ENCODE measurements at places on chromosomes 13 and 19. TPM values are rescaled to one million over a fixed set of nuclear protein-coding genes. Genes with fewer than 3 reads are reported as not detected.

The LHB gene
- total RNA-seq, result not detected

The DAND5 gene
- total RNA-seq, result not detected

The PLPP2 gene
- 5.4 TPM for total RNA-seq

The HS6ST3 gene
- 0.05 TPM for total RNA-seq

The RNF113B gene
- total RNA-seq, result not detected

The GNG14 gene
- total RNA-seq, result not detected

The FAAP24 gene
- total RNA-seq, result 5.1 TPM

The SLC8A2 gene
- total RNA-seq, result 0.54 TPM

GRCh38 chr13:65336916-65337315 lies 1893.2 kb downstream of the PCDH9 start:
- peaks cover 22% of the 10 kb centered on the region for H3K27me3 ChIP-seq
- H3K4me3 ChIP-seq, result no peak overlapping the region
- H3K27ac ChIP-seq, result no peak overlapping the region
- peaks cover 11% of the 10 kb centered on the region for H3K4me1 ChIP-seq
- H3K36me3 ChIP-seq, result no peaks in the 10 kb centered on the region

GRCh38 chr13:110576070-110576394 lies 14.5 kb upstream of the RAB20 start:
- peaks cover 47% of the 10 kb centered on the region for H3K27me3 ChIP-seq
- H3K36me3 ChIP-seq, result peaks cover 6% of the 10 kb centered on the region
- no peak overlapping the region for H3K4me3 ChIP-seq
- DNase-seq, result no peak
- H3K4me1 ChIP-seq, result peaks cover 2% of the 10 kb centered on the region

- H3K36me3 ChIP-seq, result peaks cover 21% of the 10 kb centered on the region
- H3K27me3 ChIP-seq, result peaks cover 6% of the 10 kb centered on the region
- DNase-seq, result no peak
- peak overlapping the region; percentile 85 for H3K27ac ChIP-seq
- H3K4me3 ChIP-seq, result peak overlapping the region; percentile 89
Measured at GRCh38 chr13:25300861-25301346, 521 bp upstream of the NUP58 start.

DNA sequence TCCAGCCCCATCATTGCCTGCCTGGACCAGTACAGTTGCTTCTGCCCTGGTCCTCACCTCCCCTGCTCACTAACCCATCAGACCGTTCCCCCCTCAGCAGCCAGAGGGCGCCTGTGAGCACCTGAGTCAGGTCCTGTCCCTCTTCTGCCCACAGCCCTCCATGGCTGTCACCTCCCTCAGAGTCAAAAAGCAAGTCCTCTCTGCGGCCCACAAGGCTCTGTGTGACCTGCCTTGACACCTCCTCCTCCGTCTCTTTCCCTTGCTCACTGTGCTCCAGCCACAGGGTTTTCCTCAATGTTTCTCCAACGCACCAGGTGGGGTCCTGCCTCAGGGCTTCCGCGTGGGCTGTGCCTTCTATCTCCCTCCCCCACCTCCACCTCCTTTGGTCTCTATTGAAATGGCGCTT lies 29.4 kb upstream of the PTPRS start:
- no peak overlapping the region for H3K27ac ChIP-seq
- H3K4me1 ChIP-seq, result no peaks in the 10 kb centered on the region
- no peak overlapping the region for H3K4me3 ChIP-seq
- H3K36me3 ChIP-seq, result no peaks in the 10 kb centered on the region
- peaks cover 16% of the 10 kb centered on the region for H3K27me3 ChIP-seq

DNA sequence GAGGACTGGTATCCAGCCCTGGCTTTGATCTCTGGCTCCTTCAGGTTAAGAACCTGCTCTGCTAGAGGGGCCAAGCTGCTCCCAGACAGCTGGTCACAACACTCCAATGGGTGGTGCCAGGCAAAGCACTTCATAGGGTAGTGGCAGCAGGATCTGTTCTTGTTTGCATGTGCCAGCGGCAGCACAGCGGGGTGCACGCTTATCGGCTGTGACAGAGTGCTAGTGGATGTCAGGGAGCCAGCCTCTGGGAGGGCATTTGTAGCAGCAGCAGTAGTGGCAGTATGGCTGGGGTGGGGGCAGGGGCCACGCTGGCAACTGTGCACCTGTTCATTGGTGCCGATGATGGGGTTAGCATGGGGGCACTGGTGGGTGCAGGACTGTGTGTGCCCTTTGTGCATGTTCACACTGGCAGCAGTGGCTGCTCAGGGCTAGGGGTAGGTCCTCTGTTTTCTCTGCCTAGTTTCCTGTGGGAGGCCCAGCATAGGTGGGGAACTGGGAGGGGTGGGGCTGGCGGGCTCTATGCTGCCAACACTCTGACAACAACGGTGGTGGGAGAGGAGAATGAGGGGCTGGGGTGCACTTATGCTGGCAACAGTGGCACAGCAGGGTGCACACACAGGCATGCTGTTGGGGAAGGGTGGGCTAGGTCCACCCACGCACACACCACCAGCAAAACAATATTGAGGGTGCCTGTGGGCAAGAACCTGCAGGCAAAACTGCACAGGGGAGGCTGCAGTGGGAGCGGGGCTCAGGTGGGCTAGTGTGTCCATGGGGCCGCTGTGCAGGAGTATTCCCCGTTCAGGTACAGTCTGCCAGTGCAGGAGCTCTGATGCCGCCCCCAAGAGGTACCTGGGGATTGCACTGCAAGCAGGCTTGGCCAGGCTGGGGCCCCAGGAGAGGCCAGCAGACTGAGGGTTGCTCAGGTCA lies 19.3 kb downstream of the AP1M1 start:
- H3K4me1 ChIP-seq, result peaks cover 8% of the 10 kb centered on the region
- no peaks in the 10 kb centered on the region for H3K27me3 ChIP-seq
- H3K27ac ChIP-seq, result no peak overlapping the region
- H3K4me3 ChIP-seq, result no peak overlapping the region
- no peak for DNase-seq
- peaks cover 64% of the 10 kb centered on the region for H3K36me3 ChIP-seq

Data from MCF 10A (cell line).